ENCODE measurements at places on chromosomes 12 and 14.

GRCh38 chr12:63915105-63915800 lies 70.8 kb downstream of the SRGAP1 start:
- DNase-seq = no peak

DNA sequence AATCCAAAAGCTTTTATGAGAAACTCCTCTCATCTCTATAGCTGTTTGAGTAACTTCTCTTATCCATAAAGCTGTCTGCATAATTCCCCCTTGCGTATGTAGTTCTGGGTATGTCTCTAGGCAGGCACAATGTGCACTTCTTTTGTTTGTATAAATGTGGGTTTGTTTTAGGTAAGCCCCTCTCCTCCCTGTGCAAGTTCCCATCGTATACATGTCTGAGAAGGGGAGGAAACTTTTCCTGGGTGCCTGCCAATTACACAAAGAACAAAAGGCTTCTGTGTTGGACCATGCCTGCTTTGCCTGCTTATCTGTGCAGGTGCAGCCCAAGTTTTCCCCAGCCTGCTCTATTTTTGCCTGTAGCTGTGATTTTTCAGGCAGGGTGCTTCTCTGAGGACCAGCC lies 96.7 kb downstream of the CCER1 start:
- DNase-seq = no peak

DNA sequence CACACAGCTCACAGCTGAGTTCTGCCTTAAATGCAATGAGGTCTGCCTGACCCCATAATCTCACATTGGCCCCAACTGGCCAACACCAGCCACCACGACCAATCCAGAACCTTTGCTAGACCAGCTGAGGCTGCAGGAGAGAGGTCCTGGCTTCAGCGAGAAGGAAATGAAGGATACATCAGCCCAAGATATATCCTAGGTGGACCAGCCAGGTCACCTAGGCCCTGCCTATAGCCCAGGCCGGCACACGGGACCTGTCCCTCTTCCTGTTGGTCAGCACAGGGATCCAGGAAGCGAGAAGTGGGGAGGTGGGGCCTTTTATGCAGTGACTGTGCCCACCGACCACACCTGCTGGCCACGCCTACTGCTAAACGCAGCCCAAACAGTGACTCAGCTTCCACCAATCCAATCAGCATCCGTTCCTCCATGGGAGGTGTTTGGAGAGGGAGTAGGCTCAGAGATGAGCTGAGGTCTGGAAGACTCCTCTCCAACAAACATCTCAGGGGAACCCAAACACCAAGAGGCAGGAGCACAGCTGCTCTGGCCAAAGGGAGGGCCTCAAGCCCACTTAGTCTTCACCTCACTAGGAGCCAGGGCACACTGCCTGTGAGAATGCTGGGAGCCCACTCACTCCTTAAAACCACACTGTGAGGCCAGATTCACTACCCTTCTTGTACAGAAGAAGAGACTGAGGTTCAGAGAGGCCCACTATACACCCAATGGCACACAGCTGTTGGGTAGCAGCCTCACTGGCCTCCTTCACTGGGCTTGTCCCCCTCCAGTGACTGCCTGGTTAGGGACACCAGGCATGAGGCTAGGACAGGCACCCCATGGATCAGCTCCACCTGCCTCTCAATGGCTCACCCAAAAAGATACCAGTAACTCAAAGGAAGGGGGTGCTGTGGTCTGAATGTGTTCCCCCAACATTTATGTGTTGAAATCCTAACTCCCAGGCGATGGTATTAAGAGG lies 51.3 kb upstream of the PPP2R5C start:
- DNase-seq = no peak

- no peak for DNase-seq
These were observed 28.0 kb upstream of the NCOR2 start for GRCh38 chr12:124595444-124595843.

- no peak for DNase-seq
These were observed 56.5 kb downstream of the DAD1 start for GRCh38 chr14:22532345-22533056.

DNA sequence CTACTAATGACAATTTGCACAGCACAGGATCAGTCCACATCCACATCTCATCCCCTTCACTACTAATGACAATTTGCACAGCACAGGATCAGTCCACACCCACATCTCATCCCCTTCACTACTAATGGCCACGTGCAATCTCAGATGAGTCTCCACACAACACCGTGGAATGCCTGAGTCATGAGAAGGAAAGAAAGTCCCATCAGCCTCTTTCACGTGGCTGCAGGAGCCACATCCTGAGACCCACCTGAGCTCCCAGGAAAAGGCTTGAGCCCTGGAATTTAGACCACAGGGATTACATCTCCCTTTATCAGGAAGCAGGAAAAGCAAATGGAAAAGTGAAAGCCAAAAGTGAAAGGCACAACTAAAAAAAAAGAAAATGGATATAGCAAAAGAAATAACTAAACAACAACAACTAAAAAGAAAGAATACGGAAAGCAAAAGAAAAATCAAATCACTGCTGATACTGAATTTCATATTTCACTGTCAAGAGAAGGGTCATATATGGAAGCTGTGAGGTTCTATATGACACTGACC lies 1300.5 kb downstream of the TMEM121 start:
- DNase-seq = no peak

DNA sequence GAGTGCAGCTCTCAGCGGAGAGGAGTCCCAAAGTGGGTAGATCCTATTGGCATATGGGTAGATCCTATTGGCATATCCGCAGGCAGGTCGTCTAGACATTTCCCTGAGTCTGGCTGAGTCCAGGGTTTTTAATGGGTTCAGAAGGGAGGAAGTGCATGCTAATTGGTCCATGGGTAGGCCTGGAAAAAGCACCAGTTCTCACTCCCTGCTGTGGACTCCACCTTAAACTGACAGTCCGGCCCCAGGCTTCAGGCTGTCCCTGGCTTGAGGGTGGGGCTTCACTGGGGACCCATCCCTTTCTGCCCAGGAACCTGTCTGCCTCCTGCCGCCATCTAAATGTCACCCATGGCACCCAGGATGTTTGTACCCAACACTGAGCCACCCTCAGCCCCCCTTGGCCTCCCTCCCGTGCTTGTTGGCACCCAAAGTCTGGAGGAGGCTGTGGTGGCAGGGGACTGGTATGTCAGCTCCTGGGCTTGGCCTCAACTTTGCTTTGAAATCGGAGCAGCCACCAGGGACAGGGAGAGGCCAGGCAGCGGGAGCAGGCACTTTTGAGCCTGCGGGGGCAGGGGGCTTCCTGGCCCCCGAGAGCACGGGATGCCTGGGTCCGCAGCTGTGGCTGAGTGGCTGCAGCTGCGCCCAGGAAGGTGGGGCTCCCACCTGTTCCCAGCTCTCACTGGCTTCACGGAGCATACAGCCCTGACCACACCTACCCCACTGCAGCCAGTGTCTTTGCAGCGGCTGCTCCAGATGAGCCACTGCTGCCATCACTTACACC lies 29.6 kb upstream of the YAF2 start:
- DNase-seq = no peak

DNA sequence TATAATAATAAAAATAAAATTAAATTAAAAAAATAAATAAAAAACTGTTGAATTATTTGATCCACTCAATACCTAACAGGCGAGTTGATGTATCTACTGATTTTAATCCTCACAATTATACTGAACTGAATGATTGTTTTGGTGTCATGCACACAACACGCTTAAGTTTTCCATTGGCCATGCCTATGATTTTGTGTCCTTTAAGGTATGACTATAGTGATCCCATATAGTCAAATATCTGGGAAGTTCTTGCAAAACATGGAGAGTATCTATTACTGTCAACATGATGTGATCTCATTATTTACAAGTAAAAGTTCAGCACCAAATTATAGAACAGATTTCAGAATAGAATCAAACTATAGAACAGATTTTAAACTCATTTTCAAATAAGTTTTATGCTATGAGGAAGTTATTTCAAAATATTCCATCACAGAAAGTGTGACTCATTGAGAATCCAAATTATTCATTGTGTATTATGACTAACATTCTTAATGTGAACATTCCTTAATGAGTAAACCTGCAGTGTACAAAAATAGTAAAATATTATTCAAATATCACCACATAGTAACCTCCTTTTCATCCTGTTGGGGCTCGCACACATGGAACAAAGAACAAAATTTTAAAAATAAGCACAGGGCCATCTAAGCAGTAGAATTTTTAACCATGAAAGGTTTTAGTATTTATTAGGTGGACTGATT lies 190.4 kb downstream of the SLC25A21 start:
- DNase-seq = no peak

- no peak for DNase-seq
These were observed 6.0 kb upstream of the KRT4 start for GRCh38 chr12:52819731-52820510.

DNA sequence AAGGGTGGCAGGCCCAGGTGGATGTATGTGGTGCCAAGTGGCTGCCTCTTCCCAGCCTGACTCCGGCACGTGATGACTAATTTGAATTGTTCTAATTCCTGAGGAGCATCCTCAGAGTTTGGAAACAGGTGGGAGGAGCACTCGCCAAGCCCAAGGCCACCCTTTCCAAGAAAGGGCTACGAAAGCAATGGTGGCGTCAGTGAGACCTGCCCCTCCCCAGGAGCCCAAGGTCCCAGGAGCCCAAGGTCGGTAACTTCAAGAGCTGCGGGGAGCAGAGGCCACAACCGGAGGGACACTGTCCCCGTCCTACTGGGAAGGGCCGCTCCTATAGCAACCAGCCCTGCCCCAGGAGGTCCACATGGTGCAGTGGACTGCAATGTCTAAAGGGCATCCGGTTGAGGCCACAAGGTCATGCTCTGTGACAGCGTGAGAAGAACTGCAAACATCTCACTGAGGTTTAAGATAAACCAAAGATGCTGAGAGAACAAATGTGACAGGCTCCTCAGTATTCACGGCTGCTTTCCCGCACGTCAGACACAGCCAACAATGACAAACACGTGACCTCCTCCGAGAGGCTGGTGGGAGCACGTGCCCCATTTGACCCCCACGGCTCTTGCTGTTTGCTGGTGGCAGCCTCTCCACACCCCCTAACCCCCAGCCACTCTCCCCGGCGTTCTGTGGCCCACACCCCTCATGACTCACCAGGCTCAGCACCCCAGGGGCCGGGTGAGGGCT lies 79.6 kb downstream of the ITPK1 start:
- DNase-seq = no peak

DNA sequence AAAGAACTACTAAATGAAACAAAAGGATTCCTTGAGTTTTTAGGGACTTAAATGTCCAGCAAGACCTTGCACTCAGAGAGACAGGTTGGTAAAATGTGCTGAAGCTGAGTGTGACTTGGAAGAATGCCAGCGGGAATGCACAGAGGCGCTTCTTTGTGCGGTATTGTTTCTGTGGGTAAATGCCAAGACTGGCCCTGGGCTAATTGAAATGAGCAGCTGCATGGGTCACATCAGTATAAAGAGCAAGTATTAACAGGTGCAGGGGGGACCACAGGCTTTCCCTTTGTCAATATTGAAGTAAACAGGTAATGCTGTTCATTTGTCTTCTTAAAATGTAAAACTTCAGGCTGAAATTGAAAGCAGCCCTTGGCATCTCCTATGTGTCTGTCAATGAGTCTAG lies 74.3 kb downstream of the LMO3 start:
- DNase-seq = no peak

DNA sequence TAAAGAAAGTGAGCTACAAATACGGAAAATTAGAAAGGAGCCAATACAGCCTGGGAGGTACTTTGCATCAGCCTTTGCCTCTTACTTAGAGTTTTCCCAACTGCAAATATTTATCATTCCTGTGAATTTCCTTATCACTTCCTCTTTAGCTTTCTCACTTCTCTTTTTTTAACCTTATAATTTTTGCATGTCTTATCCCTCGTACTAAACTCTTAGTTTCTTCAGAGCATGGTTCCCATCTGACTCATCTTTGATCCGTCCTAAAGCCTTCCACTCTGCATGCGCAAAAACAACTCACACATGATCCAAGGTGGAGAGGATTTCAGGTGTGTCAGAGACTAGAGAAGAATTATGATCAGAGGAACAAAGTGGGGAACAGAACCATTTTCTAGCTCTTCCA lies 9.6 kb upstream of the SNAPC1 start:
- DNase-seq = no peak

DNA sequence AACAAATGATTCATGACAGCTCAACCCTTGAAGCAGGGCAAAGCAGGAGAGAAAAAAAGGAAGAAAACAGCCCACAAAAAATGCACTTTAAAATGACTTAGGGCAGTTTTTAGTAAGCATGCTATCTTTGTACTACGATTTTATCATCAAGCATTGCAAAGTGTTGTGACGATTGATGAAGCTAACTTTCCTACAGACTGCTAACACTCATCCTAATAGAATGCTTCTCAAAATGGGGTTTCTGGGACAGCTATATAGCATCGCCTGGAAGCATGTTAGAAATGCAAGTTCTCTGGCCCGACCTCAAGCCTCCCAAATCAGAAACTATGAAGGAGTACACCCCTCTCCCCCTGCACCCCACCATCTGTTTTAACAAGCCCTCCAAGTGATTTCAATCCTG lies 256.4 kb downstream of the SSPN start:
- DNase-seq = no peak

DNA sequence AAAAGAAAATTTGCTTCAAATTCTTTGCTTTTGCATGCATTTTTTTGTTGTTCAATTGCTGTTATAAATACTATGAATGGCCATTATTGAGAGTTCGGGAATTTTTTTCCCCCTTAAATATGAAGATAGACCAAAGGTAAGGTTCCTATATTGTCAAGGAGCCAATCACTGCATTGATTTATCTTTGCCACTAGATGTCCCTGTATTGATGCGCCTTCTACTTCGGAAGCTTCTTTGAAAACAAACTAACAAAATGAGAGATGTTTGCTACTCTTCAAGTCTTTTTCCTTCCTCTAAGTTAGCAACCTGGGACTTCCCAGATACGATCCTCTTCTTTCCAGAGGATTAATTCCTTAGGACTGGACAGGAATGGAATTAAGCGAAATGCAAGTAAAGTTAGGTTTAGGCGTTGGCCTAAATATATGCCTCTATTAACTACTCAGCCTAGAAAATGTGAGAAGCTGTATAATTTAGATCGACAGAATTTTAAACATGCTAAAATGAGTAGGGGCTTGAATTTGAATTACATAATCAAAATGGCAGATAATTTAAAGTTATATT lies 318.1 kb downstream of the AEBP2 start:
- no peak for DNase-seq

- DNase-seq = no peak
These were observed 94.3 kb downstream of the FUT8 start for GRCh38 chr14:65506801-65507200.

DNA sequence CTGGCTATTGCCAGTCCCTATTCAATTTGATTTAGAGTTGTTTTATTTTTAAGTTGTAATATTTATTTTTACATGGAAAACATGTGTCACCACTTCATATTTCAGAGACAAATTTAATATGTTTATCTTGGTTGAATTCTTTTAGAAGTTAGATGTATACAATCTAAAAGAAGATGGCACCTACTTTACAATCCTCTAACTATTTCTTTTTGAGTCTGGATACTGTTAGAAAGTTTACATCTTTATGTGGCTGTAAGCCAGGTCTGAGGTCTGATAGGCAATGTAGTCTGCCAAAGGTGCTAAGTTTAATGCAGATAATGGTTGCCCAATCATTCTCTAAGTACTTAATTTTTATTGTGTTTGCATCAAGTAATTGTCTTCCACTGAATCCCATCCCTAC lies 7.2 kb upstream of the LMO3 start:
- no peak for DNase-seq

- no peak for DNase-seq
These were observed 717 bp downstream of the WNT10B start for GRCh38 chr12:48970702-48971334.

GRCh38 chr14:54486685-54487084 lies 2.1 kb downstream of the GMFB start:
- no peak for DNase-seq
